ENCODE measurements at places on chromosomes 1 and 21.

DNA sequence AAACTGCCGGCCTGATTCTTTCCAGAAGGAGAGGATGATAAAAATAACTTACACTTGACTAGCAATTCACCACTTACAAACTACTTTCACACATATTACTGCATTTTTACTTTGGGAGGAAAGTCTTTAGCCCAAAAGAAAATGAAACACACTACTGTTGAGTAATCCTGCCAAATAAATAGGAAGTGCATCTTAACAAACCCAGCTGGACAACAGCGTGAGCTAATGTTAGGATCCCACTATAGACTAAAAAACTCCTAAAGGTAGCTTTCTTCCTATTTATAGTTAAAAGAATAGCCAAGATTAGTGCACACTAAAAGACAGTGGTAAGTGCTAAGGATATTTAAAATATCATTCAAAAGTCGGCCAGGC, 83.8 kb downstream of the HSF2BP start:
- no peak for DNase-seq

DNA sequence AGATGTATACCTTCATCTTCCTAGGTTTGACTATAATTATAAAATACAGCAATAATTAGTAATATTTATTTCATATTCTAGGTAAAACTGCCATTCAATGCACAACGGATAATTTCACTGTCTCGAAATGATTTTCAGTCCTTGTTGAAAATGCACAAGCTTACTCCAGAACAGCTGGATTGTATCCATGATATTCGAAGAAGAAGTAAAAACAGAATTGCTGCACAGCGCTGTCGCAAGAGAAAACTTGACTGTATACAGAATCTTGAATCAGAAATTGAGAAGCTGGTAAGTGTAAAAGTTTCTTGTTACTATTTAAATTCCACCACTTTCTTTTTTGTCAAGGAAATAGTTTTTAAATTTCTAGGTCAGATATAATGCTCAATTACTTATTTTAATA, 30.7 kb downstream of the BACH1 start:
- no peak for DNase-seq

- DNase-seq = no peak
These were observed 22.6 kb downstream of the IGFN1 start for GRCh38 chr1:201213106-201213770.

DNA sequence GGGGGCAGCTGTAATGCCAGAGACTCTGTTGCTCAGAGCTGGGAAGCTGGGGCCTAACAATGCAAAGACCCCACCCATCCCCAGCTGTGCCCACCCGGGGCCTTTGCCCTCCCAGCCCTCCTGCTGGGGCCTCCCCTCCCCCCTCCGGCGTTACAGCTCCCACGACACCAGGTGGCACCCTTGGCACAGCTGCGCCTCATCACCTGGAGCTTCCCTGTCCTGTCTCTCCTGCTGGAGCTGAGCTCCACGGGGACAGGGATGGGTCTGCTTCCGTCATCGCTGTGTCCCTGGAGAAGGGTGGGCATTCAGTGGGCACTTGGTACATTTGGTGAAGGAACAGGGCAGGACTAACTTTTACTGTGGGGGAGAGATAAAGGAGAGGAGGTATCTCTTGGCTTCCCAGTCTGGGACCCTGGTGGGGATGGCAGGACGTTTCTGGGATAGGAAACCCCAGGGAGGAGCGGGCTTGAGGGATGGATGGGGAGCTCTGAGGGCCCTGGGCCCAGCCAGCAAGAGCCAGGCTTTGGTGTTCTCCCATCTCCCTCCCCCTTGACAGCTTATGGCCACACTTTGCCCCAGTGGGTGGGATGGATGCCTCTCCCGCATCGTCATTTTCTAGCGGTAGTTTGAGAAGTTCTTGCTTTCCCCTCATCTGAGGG, 453.2 kb downstream of the PTPRU start:
- no peak for DNase-seq

DNA sequence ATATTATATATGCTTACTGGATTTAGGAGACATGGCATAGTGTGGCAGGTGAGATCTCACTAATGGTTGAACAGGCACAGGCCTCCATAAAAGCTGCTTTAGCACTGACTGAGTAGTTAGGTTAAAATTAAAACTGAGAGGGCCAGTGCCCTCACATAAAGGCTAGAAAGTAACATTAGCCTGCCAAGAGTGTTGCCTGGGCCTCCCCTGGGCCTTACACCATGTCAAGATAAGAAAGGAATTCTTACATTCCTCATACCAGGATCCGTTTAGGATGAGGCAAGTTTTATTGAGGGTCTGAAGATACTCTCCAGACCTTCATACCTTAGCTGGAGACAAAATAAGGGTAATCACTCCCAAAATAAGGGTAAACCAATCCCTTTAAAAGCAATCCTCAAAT, 1011.8 kb downstream of the PLA2G4A start:
- DNase-seq = no peak

GRCh38 chr1:4137621-4138415, 237.7 kb upstream of the C1orf174 start:
- DNase-seq = no peak

GRCh38 chr1:180612632-180613031, 19.2 kb upstream of the XPR1 start:
- no peak for DNase-seq

DNA sequence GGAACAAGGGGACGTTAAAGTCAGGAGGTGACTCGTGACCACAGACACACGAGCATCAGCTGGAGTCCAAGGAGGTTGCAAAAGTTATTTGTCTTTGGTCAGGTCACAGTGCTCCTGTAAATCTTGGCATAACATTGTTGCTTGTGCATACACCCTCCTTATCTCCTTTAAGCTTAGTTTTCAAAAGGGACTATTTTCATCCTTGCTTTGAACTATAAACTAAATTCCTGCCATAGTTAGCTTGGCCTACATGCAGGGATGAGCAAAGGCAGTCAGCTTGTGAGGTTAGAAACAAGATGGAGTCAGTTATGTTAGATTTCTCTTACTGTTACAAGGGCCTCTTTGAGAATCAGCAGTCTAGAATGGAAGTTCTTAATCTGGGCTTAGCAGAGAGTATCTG, 28.0 kb upstream of the FASLG start:
- no peak for DNase-seq

GRCh38 chr1:38071312-38072256, 25.0 kb upstream of the POU3F1 start:
- no peak for DNase-seq
